RWPE1 (cell line): ENCODE measurements at places on chromosomes 11 and 22.
A peak's percentile ranks its signal among the peaks of the same experiment; 100 is the strongest.

GRCh38 chr11:68297494-68297811 is 14.9 kb upstream of the LRP5 start:
- no peak for DNase-seq

- DNase-seq: peak; percentile 18
These were observed 122.0 kb downstream of the SLC17A6 start for GRCh38 chr11:22460181-22460580.

DNA sequence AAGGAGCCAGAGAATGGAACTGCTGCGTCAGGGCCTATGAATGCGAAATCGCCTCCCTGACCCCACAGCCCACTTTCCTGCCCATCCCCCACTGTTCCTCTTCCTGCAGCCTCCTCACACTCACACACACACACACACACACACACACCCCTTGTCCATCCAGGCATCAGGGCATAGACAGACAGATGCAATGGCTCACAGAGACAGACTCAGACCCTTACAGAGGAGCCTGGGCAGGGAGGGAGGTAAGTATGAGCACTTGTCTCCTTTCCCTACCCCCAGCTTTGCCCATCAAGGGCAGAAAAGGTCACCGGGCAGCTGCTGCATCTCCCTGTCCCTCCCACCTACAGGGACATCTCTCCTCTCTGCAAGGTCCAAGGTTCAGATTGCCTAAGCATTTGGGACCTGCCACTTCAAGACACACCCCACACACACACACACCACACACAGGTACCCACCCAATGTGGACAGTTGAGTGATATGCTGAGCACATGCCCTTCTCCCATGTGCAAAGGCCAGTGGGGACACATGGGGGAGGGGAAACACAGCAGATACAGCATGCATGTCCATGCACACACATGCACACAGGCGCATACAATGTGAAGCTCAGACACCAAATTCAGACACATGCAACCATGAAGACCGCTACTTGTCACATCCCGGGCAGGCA is 2.0 kb upstream of the NRXN2 start:
- no peak for DNase-seq

DNA sequence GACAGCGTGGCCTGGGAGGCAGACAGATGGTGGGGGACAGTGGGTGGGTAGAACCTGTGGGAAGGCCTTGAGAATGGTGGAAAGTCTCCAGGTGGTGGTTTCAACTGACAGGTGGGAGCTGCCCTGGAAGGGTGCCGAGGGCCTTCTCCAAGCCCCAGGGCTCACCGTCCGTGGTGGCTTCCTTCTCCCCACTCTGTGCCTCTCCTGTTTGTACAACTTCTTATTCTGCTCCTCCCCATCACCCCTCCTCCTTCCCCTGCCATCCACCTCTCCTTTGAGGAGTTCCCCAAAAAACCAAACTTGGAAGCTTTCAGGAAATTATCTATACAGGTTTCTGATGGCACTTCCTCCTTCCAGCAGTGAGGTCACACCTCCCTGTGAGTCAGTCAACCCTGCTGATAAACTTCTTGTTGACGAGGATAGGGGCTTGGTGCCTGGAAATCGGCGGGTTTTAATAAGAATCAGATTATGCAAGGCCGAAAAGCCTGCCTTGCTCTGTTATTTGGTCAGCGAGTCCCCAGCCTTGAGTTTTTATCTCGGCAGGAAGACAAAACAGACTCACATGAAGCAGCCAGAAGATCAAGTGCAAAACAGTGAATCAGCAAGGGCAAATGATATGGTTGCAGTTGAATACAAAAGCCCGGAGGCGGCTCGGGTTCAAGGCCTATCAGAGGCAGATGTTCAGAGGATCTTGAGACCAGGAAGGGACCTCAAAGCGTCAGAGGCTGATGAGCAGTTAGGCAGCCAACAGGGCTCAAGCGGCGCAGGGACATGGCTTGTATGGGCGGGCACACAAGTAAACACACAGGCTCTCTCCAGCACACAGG is 9.5 kb upstream of the ST3GAL4 start:
- DNase-seq: peak; percentile 44

GRCh38 chr11:114063149-114063828 is 3.8 kb downstream of the ZBTB16 start:
- DNase-seq: no peak

- DNase-seq: no peak
These were observed 94.1 kb upstream of the ANO1 start for GRCh38 chr11:69983897-69984438.

- DNase-seq: peak; percentile 72
These were observed 616 bp downstream of the BTBD10 start for GRCh38 chr11:13462311-13462900.
